ENCODE measurements at places on chromosomes 12 and 14.

DNA sequence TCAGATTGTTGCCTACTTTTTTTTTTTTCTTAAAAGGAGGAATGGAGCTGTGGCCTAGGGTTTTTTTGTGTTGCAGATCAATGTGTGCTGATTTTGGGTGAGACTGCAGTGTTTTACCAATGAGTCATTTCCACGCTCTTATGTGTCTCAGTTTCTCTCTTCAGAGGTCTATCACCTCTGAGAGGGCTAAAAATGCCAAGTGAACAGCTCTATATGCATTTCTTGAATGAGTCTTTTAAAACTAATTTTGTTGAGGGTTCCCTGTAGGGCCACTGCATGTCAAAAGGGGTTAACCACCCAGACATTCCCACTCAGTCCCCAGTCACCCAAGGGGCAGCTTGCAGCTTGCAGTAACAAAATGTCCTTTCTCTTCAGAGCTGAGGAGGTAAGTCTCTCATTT lies 24.3 kb upstream of the GLIPR1L2 start:
- no peak for DNase-seq

- DNase-seq: no peak
Measured at GRCh38 chr14:22838631-22839041, 2.3 kb downstream of the MMP14 start.

- DNase-seq: no peak
Measured at GRCh38 chr12:71504476-71504875, 64.9 kb downstream of the LGR5 start.

GRCh38 chr12:49515266-49515665 lies 23.6 kb upstream of the KCNH3 start:
- no peak for DNase-seq

- no peak for DNase-seq
Measured at GRCh38 chr12:53536962-53537361, 29.7 kb upstream of the NPFF start.

GRCh38 chr14:75032939-75033338 lies 18.3 kb downstream of the MLH3 start:
- no peak for DNase-seq

GRCh38 chr12:9103050-9103849 lies 12.5 kb downstream of the A2M start:
- DNase-seq: no peak

GRCh38 chr12:34391771-34392581 lies 369.7 kb downstream of the ALG10 start:
- no peak for DNase-seq

GRCh38 chr14:78310272-78310671 lies 140.1 kb downstream of the NRXN3 start:
- DNase-seq: no peak

DNA sequence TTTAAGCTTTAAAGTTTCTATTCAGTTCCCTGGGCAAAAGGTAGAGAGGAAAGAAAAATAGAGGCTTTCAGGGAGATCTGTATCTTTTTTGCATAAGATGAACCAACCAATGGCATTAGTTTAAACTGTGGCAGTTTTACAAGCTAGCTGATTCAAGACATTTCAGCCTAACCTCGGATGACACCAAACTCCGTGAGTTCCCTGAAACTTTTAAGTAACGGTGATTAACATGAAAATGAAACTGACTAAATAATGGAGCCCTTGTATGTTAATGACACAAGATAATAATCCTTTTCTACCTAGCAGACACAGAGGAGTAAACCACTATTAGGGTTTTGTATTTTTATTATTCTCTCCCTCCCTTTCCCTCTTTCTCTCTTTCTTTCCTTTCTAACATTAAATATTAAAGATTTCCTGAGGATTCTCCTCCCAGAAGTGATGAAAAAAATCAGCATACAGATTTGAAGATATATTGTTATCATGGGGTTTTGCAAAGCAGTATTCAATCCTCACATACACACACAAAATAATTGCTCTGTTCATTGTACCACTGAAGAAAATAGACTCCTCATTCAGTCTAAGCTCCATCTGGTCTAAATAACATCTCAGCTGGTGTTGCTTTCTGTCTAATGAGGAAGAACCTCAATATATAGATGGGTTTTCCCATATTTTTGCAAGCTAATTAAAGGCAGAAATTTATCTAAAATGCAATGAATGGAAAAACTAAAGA lies 483.8 kb downstream of the NOVA1 start:
- no peak for DNase-seq

DNA sequence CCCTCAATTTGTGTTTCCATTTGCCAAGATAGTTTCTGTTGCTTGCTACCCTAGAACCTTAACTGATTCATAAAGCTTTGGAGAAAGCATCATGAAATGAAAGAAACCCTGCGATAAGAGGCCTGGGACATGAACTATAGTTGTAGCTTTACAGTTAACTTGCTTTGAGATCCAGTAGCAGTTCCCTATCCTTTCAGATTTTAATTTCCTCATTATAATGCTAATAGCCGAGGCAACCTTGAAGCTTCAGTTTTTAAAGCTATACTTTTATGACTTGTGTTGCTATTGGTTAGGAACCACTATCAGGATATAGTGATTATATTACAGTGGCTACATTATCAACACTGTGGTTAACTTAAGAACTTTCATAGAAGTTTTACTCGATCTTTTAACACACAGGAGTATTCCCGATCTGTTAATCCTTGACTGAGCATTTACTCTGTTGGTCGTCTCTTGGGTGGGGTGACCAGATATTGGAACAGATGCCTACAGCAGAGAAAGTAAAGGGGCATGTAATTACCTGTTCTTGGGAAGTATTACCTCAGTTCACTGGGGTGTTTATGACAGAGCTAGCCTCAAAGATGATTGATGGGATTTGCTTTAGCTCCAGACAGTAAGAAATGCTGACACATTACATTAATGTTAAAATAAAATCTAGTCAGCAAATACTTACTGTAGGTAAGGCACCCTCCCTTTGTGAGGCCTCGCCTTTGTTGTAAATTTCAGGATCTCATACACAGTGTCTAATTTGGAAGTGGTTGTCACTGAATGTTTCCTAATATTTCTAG lies 86.2 kb upstream of the CSRP2 start:
- no peak for DNase-seq

GRCh38 chr14:83885837-83886293 lies 1644.1 kb upstream of the FLRT2 start:
- no peak for DNase-seq

DNA sequence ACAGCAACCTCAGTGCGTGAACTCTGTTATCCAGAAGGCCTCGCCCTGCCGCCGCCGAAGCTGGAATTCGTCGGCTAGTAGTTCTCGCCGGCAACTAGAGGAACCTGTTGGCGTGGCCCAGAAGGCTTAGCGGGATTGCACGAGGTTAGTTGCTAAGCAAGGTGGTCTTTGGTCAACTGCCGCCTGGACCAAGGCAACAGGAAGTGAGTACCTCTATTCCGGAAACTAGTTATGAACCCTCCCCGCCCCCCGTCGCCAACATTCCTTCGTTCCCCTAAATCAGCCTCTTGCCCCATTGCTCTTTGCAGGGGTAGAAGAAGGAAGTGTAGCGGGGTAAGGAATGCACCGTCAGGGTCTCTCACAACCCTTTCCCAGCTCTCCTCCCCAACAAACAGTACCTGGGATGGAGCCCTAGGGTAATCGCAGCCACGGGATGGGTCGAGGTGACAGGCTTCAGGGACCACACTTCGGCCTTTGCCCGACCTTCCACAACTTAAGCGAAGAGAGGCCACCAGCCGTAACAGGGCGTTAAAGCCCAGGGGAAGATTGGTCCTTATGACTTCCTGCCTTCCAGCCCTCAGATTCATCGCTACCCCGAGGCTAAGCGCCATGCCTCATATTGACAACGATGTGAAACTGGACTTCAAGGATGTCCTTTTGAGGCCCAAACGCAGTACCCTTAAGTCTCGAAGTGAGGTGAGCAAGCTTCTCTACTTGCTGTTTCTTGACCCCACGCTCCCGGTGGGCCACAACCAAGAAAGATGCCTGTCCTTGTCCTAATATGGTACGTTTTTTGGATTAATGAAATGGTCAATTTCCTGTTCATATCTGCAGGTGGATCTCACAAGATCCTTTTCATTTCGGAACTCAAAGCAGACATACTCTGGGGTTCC lies at the start of gene GMPR2:
Gene GMPR2 (plus strand): TSS at position 285 of the 893 bp plus-strand sequence. CDS start 325 bp downstream, at position 610.
- DNase-seq: no peak

GRCh38 chr12:111780166-111780565 lies 13.4 kb downstream of the ALDH2 start:
- no peak for DNase-seq

DNA sequence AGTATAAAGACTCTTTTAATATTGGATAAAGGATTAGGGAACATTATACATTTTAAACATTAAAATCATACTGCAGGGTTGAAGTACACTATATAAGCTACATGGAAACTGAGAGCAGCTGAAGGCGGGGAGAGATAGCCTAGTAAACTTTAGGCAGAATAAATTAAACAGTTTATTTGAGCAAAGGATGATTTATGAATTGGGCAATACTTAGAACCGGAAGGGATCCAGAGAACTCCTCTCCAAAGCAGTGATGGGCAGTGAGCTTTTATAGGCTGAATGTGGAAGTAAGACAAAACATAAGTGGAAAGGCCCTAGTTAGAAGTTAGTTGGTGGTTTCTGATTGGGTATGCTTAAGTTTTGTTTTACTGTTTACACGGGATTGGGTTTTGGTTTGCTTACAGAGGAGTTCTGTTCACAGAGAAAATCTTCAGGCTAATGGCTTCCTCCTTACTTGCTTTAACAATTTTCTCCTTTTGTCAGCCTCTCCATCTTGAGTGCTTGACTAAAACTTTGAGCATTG lies 18.9 kb downstream of the LEMD3 start:
- no peak for DNase-seq

GRCh38 chr12:24499151-24500146 lies 449.5 kb downstream of the BCAT1 start:
- DNase-seq: no peak

- no peak for DNase-seq
Measured at GRCh38 chr12:49146406-49146805, 15.2 kb upstream of the TUBA1B start.

- no peak for DNase-seq
Measured at GRCh38 chr12:26238341-26239121, 43.2 kb downstream of the SSPN start.

- no peak for DNase-seq
Measured at GRCh38 chr12:83739607-83740006, 1052.9 kb downstream of the TMTC2 start.

GRCh38 chr12:56991319-56992246 lies 14.8 kb downstream of the ZBTB39 start:
- DNase-seq: no peak

- no peak for DNase-seq
Measured at GRCh38 chr14:97878727-97879126, 1081.5 kb downstream of the VRK1 start.

DNA sequence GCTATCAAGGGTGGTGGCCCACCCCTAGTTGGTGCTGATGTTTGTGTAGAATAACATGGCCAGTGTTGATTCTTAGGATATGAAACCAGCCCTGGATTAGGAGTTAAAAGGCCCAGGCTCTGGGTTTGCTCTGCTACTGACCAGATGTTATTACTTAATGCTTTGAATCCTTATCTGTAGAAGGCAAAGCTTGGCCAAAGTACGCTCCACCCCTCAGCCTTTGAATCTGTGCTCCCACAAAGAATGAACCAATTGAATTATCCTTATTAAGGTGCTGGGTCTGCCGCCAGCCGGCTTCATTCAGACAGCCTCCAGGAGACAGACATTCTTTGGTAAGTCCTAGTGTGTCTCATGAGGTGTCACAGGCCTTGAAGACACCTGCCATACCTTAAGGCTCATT lies 41.8 kb downstream of the AKAP3 start:
- DNase-seq: no peak

DNA sequence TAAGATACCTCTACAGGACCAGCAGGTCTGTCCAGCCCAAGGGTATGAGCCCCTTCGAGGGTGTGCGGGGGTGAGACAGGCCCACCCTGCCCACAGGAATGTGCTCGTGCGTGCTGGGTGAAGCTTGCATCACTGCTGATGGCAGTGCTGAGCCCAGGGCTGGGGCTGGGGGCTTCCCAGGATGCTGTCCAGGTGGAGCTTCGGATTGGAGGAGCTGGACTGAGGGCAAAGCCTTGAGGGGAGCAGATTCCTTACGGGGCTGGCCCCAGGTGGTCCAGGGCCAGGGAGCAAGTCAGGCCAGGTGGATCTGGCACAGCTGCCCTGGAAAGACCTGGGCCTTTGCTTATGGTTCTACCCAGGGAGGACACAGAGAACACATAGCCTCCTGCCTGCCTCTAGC lies 2.5 kb upstream of the KRT85 start:
- DNase-seq: no peak

GRCh38 chr12:108129017-108129812 lies at the start of gene WSCD2:
Gene WSCD2, plus strand, starts transcription at chr12:108129288. Its CDS starts 66,545 bp downstream, at chr12:108195833.
- no peak for DNase-seq

DNA sequence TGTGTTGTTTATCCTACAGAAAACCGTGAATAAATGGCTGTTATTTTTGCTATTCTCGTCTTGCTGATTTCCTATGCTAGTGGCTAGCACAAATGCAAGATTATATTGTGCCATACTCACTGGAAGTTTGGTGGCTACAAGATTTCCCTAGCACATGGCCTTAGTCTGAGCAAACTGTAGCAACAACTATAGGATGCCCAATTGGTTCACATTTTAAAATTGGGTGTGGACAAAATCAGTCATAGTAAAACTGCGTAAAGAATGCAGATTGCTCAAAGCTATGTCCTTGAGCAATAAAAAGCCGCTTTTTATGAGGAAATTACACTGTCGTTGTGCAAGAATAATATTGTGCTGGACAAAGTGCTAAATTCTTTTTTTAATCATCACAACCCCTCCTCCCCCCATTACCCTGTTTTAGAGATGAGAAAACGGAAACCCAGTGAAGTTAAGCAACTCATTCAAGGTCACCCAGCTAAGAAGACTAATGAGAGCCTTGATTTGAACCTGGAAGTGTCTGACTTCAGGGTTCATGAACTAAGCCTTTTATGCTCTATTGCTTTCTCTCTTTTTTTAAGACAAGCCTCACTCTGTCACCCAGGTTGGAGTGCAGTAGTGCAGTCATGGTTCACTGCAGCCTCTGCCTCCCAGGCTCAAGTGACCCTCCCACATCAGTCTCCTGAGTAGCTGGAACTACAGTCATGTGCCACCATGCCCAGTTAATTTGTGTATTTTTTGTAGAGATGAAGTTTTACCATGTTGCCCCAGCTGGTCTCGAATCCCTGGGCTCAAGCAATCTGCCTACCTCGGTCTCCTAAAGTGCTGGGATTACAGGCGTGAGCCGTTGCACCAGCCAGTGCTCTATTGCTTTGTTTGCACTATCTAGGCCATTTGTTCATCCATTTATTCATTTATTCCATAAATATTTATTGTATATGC lies 73.6 kb downstream of the SRGAP1 start:
- DNase-seq: no peak

DNA sequence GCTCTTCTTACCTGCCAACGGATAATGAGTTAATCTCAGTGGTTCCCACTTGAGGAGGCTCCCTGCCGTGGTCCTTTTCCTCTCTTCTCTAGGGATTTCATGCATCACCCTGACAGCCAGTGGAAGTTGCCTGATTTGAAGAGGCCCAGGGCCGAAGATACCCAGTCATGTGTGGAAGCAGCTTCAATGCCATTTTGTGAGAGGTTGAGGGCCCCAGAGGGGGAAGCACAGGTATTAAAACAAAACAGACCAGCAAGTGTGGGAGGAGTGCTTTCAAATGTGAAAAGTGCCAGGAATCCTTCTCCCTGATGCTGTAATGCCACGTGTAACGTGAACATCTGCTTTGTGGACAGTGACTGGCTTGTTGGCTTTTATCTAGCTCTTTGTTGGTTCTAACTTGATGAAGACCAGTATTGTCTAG lies 1.5 kb downstream of the TCP11L2 start:
- no peak for DNase-seq

GRCh38 chr12:61536525-61536924 lies 723.7 kb upstream of the USP15 start:
- DNase-seq: no peak
